Activated T-cell treated with anti-CD3 and anti-CD28 coated beads, Interleukin-2, amount 50 U/mL, for 72 hours (primary cell): ENCODE measurements at places on chromosomes 5 and 9.

- DNase-seq, result peak; percentile 88
Measured at GRCh38 chr5:111254613-111255012, 30.4 kb downstream of the CAMK4 start.

GRCh38 chr9:112332977-112333638, at the start of gene PTBP3:
PTBP3 (minus strand) TSS chr9:112333619; CDS start chr9:112297865, 35,754 bp downstream.
- DNase-seq, result peak; percentile 87

- DNase-seq, result no peak
Measured at GRCh38 chr5:66169534-66169933, 25.4 kb downstream of the SREK1 start.

- DNase-seq, result no peak
Measured at GRCh38 chr9:114287001-114287762, 35.7 kb upstream of the ORM1 start.
